RPMI7951 (cell line): ENCODE measurements at places on chromosomes 12 and 14.
A peak's percentile ranks its signal among the peaks of the same experiment; 100 is the strongest.

DNA sequence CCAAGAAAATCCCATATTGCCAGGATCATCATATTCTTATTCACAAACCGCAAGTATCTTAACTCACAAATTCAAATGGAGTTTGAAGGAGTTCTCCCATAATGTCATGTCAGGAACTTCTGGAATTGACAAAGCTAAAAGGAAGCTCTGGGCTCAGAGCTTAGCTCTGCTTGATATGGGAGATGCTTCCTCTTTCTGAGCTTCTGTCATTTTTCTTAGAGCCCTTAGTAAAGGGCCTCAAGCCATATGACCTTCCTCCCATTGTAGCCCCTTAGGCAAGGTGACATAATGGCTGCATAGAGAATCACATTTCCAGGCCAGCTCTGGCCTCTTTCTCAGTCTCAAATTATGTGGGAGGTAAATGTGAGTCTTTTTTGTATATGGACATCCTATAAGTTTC lies 40.9 kb downstream of the SLC4A8 start:
- DNase-seq, result no peak

DNA sequence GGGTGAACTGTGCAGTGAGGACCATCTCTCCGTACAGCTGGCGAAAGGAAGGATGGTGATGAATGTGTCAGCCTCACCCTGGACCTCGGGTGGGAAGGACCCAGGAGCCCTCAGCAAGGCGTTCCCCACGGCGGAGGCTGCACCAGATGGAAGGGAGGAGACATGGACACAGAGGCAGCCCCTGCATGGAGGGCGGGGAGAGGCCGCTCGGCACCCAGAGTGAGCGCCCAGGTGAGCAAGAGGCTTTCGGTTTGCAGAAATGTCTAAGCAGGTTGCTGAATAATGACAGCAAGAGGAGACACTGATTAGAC lies 109.9 kb downstream of the PIWIL1 start:
- no peak for DNase-seq

- DNase-seq, result no peak
Observed at GRCh38 chr12:33967760-33968159, 54.5 kb upstream of the ALG10 start.

GRCh38 chr12:59735231-59735630 lies 139.4 kb downstream of the SLC16A7 start:
- DNase-seq, result no peak

- DNase-seq, result peak; percentile 50
Observed at GRCh38 chr14:103122947-103123633, at the start of gene TNFAIP2. Gene TNFAIP2 (plus strand): TSS chr14:103123461. CDS start chr14:103126458, 2,997 bp downstream.

- DNase-seq, result peak; percentile 45
Observed at GRCh38 chr12:21656905-21657325, 727 bp downstream of the LDHB start.

- no peak for DNase-seq
Observed at GRCh38 chr14:92993302-92993701, 70.4 kb downstream of the CHGA start.

GRCh38 chr14:54768501-54769129 lies 134.0 kb downstream of the GCH1 start:
- no peak for DNase-seq

- peak; percentile 23 for DNase-seq
Observed at GRCh38 chr12:122336015-122336946, 70.0 kb upstream of the VPS33A start.

DNA sequence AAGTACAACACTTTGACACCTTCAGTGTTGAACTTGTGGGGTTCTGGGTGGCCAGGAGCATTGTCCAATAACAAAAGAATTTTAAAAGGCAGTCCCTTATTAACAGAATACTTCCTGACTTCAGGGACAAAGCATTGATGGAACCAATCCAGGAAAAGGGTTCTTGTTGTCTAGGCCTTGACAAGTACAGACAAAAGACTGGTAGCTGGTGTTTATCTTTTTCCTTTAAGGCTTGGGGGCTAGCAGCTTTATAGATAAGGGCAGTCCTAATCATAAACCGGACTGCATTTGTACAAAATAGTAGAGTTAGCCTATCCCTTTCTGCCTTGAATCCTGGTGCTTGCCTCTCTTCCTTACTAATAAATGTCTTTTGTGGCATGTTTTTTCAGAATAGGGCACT lies 27.4 kb downstream of the FAM177A1 start:
- no peak for DNase-seq

DNA sequence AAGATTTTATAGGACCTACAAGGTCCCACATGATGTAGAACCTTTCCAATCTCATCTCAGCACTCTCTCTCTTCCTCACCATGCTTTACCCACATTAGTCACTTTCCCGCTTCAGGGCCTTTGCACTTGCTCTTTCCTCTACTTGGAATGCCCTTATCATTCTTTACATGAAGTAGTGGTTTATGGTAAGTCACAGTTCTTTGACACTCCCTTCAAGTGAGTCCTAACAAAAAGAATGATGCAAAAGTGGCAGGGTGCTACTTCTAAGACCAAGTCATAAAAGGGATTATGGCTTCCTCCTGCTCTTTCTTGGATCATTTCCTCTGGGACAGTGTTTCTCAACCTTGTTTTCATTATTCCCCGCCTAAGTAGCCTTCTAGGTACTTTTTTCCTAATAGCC lies 13.1 kb downstream of the TMBIM4 start:
- no peak for DNase-seq

DNA sequence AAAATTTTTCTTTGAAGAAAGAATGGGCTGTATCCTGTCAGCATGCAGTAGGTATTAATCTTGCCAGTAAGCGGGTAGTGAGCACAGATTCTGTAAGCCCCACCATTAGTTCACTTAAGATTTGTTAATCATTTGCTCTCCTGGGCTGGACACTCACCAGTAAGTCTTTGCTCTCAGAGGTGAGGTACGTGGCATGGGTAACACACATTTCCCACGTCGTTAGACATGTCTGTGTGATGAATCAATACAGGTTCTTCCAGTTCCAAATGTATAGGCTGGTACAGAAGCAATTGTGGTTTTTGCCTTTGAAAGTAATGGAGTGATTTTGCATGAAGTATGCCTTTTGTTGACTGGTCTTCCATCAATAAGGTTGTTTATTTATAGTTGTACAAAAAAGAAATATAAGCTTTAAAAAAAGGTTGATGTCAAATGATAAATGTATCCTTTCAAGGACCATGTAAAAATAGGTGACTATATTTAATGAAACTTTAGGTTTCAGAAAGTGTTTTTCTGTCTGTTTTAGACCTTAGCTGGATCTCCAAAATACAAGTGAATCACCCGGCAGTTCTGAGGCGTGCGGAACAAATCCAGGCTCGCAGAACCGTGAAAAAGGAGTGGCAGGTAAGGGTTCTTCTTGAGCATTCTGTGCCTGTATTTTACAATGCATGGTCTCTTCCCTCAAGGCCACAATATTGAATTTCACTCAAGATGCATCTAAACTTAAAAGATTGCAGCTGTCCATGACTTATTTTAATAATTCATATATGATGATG lies 45.5 kb downstream of the DERA start:
- DNase-seq, result no peak

- peak; percentile 37 for DNase-seq
Observed at GRCh38 chr14:64410084-64410774, 22.1 kb downstream of the MTHFD1 start.

DNA sequence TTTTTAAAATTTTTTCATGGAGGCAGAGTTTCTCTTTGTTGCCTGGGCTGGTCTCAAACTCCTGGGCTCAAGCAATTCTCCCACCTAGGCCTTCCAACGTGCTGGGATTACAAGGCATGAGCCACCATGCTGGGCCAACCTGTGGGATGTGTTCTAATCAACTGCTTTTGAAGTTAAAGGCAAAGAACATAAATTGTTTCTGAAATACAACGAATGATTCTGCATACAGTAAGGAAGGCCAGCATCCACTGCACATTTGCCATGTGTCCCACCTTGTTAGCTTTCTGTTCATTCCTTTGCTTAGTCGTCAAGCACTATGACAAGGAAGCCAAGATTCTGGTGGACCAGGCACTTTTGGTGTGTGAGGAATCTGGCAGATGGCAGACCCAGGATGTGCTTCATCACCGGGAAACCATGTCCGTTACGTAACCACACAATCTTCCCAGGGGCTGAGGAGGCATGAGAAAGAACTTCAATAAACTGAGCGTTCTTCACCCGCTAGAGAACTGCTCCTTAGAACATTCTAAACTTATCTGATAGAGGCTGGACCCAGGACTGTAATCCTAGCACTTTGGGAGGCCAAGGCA lies 24.5 kb downstream of the MOK start:
- peak; percentile 95 for DNase-seq

DNA sequence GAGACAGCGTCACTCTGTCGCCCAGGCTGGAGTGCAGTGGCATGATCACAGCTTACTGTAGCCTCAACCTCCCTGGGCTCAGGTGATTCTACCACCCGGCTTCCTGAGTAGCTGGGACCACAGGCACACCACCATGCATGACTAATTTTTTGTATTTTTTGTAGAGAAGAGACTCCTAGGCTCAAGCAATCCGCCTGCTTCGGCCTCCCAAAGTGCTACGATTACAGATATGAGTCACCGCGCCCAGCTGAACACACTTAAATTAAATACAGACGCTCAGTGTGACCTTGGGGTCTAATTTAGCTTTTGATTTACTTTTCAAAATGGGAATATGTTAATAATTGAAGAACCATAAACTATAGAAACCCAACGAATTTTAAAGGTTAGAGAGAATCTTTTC lies 77.2 kb downstream of the C2CD5 start:
- peak; percentile 67 for DNase-seq

- no peak for DNase-seq
Observed at GRCh38 chr14:70009961-70010360, 130.7 kb downstream of the SMOC1 start.

- DNase-seq, result peak; percentile 39
Observed at GRCh38 chr12:47838286-47838931, 18.7 kb upstream of the HDAC7 start.

- no peak for DNase-seq
Observed at GRCh38 chr12:19994968-19995367, 373.4 kb upstream of the PDE3A start.

GRCh38 chr14:93994919-93995682 lies 2.0 kb upstream of the CCDC197 start:
- DNase-seq, result peak; percentile 88

DNA sequence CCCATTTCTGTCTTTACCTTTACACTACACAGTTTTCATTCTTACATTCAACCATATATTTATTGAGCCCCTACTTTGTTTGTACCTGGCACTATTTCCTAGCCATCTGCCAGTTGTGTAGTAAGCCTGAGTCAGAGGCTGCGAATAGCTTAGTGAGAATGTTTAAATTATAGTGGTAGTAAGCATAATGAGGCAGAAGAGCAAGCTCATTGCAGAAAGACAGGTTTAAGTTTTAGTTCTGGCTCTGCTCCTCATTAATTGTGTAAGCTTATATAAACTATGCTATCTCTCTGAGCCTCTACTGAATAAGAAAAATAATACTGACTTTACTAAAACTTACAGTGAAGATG lies 123.5 kb downstream of the NAV3 start:
- no peak for DNase-seq

DNA sequence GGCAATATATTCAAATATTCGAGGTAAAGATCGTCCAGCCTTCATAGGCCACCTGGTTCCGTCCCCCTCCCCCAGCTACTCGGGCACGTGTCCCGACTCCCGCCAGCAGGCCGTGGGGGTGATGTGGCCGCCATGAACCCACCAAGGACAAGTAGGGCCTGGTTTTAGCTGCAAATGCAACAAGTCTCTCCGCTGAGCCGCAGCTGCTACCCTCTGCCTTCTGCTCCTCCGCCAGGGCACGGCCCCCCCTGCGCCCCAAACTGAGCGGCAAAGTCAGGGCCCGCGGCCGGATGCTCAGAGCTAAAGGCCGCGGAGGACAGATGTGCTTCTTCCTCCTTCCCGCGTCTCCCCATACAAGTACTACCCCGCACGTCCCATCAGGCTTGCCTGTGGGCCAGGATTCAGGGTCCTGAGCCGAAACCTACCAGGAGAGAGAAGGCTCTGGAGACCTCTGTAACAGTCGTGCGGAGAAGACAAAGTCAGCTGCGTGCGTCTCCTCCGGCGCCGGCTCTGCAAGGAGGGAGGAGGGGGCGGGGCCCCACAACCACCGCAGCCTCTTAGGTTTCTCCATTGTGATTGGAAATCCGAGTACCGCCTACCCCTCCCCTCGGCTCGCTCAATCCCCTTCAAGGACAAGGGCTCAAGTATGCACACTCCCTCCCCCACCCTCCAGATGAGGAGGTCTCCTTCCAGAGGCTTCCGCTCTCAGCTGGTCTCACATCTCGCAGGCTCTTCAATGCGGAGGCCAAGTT lies at the start of gene LDHB:
Gene LDHB (minus strand): TSS at position 517 of the 752 bp plus-strand sequence. CDS start 3,171 bp downstream, outside the sequence.
- peak; percentile 96 for DNase-seq

- DNase-seq, result peak; percentile 61
Observed at GRCh38 chr12:6465467-6466183, 4.9 kb downstream of the VAMP1 start.

DNA sequence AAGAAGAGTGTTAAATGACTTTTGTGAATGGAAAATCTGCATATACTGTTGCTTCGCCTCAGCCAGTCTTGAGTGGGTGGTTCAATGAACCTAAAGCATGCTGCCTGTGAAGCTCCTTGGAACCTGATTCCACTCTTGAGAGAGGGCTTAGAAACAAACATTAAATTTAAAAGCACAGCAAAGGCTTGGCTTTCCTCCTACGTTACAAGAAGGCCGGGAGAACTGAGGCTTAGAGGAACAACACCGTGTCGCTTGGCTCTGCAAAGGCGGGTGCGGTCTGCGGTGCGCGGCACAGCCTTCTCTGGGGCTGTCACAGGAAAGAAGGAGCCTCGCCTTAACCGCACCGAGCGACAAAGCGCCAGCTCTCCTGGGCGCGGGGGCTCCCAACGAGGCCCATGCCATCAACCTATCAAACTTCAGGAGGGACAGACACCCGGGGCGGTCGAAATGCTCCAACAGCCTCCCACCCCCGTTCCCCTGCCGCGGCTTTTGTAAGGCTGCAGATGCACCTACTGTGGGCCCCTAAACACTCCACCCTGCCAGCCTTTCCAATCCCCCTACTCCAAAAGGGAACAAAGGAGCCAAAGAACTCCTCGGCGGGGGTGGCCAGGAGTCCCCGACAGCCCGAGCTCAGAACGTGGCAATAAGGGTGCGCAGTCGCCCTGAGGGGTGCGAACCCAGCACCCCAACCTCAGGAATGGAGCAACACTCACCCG lies 729 bp downstream of the OSBPL8 start:
- DNase-seq, result peak; percentile 51

- DNase-seq, result no peak
Observed at GRCh38 chr12:16608946-16609539, 3.1 kb upstream of the LMO3 start.

GRCh38 chr12:94100990-94101737 lies 47.2 kb upstream of the PLXNC1 start:
- peak; percentile 58 for DNase-seq

- DNase-seq, result no peak
Observed at GRCh38 chr14:99597911-99598600, 6.0 kb downstream of the CCDC85C start.

- DNase-seq, result no peak
Observed at GRCh38 chr12:44358636-44359035, 517.5 kb downstream of the NELL2 start.

- DNase-seq, result peak; percentile 60
Observed at GRCh38 chr14:22314183-22314820, 274.7 kb downstream of the DAD1 start.

DNA sequence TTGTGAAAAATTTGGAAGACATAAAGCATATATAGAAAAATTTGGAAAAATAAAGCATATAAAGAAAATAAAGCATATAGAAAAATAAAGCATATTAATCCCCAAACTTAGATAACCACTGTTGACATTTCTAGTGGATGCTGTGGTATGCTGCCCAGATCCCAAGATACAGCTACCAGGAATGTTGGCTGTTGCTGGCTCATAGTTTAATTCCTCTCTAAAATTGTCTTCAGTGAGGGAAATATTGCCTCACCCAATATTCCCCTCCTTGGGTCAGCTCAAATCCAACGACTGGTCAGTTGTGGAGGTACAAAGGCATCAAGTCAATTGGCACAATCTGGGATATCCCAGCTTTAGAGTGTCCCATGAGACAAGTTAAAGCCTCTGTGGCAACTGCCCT lies 10.1 kb upstream of the KICS2 start:
- DNase-seq, result no peak
